ENCODE measurements at places on chromosomes 1 and 21. TPM values are rescaled to one million over a fixed set of nuclear protein-coding genes. Genes with fewer than 3 reads are reported as not detected.

The UBE2U gene
- total RNA-seq: not detected

The NIPAL3 gene
- total RNA-seq: 23.7 TPM

The NPHS2 gene
- not detected for total RNA-seq

The CYP4X1 gene
- 24.3 TPM for total RNA-seq

The SLC44A3 gene
- 13.8 TPM for total RNA-seq

The TNFAIP8L2 gene
- 3.9 TPM for total RNA-seq

The PGLYRP4 gene
- total RNA-seq: not detected

- peak; percentile 89 for DNase-seq
These were observed 49.7 kb downstream of the RASSF5 start for GRCh38 chr1:206556750-206557635.

DNA sequence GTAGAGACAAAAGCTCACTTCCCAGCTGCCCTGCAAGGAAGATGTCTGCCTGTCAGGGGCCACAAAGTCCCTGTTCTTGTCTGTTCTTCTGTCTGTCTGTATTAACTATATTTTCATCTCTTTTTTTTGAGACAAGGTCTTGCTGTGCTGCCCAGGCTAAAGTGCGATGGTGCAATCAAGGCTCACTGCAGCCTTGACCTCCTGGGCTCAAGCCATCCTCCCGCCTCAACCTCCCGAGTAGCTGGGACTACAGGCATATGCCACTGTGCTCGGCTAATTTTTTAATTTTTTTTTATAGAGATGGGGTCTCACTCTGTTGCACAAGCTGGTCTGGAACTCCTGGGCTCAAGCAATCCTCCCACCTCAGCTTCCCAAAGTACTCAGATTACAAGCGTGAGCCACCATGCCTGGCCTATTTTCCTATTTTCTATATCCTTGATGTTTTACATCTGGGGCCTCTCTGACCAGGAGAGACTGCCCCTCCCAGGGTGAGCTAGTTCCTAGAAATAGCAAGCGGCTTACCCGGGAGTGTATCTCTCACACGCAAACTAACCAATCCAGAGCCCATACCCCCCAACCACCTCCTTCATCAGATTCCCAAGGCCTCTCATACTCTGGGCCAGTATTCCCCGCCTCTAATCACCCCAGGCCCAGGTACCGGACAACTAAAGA, 5.4 kb upstream of the KLHDC7A start:
- no peak for DNase-seq

- peak; percentile 51 for DNase-seq
These were observed 6.5 kb downstream of the PODN start for GRCh38 chr1:53068314-53069099.

DNA sequence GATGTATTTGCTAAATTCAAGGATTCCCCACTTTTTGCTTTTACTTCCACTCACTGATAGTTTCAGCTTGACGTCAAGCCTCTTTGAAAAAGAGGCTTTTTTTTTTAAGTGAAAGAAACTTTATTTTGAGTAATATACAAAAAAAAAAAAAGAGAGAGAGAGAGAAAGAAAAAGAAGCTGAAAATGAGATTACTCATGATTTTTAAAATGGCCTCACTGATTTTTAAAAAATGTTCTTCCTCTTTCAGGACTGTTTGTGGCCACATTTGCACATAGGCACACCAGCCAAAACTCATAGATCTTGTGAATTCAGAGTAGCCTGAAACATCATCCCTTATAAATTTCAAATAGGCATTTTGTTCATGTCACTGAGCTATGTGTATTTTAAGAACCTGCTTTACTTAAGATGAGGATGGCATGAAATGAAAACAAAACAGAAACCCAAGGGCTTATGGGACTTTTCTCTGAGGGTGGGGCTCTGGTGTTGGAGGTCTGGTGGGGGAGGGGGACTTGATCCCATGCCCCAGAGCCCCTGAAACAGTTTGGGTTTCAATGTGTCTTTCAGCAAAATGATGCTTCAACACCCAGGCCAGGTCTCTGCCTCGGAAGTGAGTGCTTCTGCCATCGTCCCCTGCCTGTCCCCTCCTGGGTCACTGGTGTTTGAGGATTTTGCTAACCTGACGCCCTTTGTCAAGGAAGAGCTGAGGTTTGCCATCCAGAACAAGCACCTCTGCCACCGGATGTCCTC, 6.1 kb downstream of the ATF3 start:
- no peak for DNase-seq

DNA sequence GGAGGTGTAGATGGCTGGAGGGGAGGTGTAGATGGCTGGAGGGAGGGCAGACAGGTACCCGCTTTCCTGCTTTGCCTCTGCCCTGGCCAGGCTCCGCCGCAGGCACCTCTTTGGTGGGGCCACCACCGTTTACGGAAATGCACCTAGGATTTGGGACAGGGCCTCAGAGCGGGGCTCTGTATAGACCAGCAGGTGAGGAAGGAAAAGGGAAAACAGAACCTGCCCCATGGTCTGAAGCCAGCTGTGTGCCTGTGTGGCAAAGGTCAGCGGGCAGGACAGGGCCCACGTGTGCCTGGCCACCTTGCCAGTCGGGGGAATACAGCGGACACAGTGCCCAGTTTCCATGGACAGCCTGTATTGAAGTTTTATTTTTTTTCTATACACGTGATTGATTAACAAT, 12.1 kb upstream of the PTTG1IP start:
- no peak for DNase-seq

DNA sequence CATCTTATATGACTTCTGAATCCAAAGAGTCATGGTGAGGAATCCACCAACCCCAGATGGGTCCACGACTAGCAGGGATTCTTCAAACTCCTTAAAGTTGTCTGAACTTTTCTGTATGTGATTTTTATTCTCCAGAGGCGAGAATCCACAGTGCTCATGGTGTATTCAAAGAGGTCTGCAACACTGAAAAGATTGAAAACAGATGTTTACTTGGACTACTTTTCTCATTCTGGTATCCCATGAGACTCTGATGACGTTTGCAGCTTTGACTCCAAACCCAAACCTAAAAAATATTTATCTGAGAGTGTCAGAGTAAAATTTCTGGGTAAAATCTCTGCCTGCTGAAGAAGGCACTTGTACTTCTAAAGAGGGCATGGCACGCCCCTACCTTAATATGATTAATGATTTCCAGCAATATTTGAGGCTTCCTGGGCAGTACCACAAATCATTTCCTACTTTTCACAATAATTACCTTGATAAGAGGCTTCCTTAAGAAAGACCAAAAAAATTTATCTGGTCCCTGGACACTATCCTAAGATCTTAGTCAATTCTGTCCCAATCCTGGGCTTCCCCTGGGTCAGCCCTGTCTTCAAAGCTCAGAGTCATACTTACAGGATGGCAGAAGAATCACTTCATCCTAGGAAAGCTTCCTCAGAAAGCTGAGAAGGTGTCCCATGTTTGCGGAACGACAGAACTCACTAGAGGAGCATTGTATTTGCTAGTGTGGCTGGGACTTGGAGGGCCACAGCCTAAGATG, 76.5 kb upstream of the MAP10 start:
- no peak for DNase-seq

DNA sequence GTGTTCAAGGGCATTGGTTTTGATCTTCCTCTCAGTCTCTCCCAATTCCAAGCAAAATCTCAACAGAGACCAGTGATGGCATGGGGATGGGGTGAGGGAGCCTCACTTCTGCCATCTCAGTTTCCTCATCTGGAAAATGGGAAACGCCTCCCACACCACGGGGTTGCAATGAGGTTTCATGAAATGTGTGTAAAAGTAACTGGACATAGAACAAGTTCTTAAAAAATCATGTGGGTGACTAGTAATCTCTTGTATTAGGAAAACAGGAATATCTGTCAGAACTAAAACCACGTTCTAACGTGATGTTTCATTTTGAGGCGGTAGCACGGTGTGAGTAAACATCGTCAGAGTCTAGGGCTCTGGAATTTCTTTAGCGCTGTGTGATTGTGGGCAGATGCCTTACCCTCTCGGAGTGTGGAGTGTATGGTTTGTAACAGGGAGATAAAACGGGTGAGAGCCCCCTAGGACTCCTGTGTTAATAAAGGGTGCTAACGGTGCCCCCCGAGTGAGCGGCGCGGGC, 55.5 kb upstream of the DNAJC6 start:
- DNase-seq: no peak

- no peak for DNase-seq
These were observed 36.0 kb downstream of the GPR3 start for GRCh38 chr1:27428316-27429028.

GRCh38 chr1:43077273-43077672, 94.8 kb downstream of the EBNA1BP2 start:
- DNase-seq: no peak

DNA sequence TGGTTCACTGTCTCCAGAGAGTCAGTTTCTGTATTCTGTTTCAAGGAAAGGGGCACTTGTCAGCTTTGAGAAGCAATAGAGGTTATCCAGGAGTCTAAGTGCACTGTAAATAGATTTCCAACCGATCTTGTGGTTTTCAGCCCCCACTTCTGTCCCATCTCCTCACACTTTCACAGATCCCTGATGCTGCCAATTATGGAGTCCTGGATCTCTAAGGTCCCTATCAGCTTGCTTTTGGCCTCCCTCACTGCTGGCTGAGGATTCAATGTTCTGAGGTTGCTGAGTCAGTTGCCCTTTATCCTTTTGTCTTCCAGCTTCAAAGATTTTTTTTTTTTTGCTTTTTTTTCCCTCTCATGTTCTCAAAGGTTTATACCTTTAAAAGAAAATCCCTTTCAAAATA, 98.4 kb downstream of the DIRAS3 start:
- DNase-seq: no peak

GRCh38 chr21:46219591-46220239, 8.9 kb downstream of the LSS start:
- no peak for DNase-seq

- no peak for DNase-seq
These were observed 10.5 kb downstream of the SLX9 start for GRCh38 chr21:44950351-44950750.

DNA sequence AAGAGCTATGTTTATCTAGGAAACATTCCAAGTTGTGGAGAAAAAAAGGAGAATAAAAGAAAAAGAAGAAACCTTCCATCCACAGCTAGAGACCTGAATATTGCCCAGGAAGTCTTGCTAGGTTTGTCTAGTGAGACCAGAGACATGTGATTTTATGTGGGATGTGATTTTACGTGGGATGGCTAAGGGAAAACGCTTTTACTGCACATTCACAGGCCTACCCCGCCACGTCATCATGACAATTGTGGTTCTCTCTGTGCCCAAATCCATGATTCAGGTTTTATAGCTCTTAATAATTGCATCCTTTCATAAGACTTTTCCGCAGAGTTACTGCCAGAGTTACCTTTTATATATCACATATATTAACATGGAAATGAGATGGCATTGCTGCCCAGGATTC, 86.4 kb upstream of the SSX2IP start:
- DNase-seq: no peak

GRCh38 chr1:38727684-38728584, 131.6 kb downstream of the RRAGC start:
- peak; percentile 73 for DNase-seq

- DNase-seq: no peak
These were observed 4.3 kb upstream of the NDC1 start for GRCh38 chr1:53842347-53842746.

- no peak for DNase-seq
These were observed 27.8 kb upstream of the NFIA start for GRCh38 chr1:61054601-61054993.

GRCh38 chr21:14857529-14857928, 207.3 kb downstream of the NRIP1 start:
- no peak for DNase-seq

- DNase-seq: no peak
These were observed 35.7 kb downstream of the TENT5C start for GRCh38 chr1:117641536-117641935.

DNA sequence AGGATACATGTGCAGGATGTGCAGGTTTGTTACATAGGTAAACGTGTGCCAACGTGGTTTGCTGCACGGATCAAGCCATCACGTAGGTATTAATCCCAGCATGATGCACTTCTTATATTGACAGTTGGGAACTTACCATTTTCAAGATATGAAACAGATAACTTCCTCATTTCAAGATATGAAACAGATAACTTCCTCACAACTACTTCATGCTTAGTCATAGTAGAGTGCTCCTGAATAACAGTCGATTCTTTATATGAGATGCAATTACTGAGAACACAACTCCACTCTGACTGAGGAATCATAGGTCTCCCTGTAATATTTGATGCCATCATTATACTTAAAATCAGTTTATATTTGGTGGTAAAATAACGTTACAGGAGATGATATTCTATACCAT, 1124.3 kb downstream of the AMY1C start:
- DNase-seq: no peak

DNA sequence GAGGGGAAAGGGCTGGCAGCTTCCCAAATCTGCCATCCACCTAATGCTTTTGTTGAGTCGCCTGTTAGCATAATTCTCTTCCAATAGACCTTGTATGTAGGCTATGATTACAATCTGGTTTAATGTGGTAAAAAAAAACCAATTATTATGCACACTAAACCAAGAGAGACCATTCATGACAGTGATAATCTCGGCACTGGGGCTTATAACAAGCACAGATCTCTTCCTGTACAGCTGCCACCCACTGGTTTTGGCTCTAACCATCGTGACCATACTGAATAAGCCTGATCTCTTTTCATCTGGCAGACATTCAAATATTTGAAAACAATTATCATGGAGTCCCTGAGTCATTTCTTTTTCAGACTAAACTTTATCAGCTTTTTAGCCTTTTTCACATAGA, 12.0 kb upstream of the SYT14 start:
- DNase-seq: no peak

DNA sequence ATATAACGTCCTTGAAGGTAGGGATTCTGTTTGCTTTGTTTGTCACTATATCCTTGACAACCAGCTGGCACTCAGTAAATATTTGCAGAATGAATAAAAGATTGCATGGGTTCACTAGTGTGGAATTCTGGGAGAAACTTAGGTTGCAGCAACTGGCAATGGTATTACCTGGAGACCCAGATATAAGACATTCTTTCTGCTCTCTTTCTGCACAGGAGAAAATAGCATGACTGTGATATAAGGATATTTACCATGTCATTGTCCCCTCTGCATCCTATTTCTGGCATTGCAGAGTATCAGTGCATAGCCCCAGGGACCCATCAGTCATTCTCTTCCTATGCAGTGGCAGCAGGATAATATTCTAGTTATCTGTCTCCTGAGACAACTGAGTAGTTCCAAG, 308.9 kb upstream of the LRRC7 start:
- no peak for DNase-seq

- DNase-seq: no peak
These were observed 145.8 kb upstream of the SAMSN1 start for GRCh38 chr21:14691914-14692313.

- no peak for DNase-seq
These were observed 9.3 kb downstream of the RGL1 start for GRCh38 chr1:183814121-183814681.

- no peak for DNase-seq
These were observed 102.3 kb downstream of the DYRK1A start for GRCh38 chr21:37468909-37469308.

All from sciatic nerve (tissue), 2 donors.